ENCODE measurements at places on chromosomes 7 and 10.

GRCh38 chr10:89274928-89275327, 23.4 kb upstream of the LIPA start:
- DNase-seq: no peak

- no peak for DNase-seq
These were observed 70.8 kb downstream of the SGMS1 start for GRCh38 chr10:50552771-50553535.

DNA sequence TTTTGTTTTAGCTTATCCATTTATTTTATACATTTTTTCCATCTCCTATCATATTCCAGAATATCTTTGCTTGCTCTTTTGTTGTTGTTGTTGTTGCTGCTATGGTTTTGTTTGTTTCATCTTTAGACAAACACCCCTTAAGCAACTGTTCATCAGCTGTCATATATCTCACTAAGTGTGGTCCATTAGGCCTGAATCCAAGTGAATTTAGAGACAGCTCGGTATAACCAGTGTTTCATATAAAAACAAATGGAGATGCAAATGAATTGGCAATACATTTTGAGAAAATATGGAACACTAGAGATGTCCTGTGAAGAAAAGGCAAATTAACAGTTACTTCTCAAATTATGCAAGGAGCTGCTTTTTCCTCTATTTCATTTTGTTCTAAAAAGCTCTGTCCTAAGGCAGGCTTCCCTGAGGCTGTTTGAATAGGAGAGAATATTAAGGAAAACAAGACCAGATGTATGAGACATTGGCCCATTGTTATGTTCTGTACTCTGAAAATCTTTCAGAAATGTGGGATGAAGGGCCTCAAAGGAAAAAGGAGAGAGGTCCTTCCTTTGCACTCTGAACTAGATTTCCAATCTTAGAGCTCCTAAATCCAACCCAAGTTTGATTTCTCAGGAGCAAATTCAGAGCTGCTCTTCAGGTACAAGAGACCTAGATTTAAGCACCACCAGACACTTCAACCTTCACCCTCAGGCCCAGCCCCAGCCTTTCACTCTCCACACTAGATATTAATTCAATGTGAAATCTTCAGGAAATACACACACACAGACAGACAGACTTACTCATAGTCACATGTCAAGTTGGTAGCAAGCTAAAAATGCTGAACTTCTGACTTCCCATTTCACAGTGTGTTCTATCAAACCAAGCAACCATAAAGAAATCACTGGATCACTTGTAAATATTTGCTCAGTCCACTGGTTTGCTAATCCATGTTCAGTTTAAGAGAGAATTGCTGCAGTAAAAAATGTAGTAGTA, 5.4 kb downstream of the TFEC start:
- peak; percentile 92 for DNase-seq

GRCh38 chr10:33179067-33179466, 155.4 kb downstream of the NRP1 start:
- no peak for DNase-seq

DNA sequence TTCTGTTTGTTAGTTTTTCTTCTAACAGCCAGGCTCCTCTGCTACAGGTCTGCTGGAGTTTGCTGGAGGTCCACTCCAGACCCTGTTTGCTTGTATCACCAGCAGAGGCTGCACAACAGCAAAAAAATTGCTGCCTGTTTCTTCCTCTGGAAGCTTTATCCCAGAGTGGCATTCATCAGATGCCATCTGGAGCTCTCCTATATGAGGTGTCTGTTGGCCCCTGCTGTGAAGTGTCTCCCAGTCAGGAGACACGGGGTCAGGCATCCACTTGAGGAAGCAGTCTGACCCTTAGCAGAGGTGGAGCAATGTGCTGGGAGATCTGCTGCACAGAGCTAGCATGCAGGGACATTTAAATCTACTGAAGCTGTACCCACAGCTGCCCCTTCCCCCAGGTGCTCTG, 26.7 kb upstream of the CROT start:
- DNase-seq: no peak

- DNase-seq: no peak
These were observed 476.5 kb upstream of the IGFBP3 start for GRCh38 chr7:46397591-46397990.

DNA sequence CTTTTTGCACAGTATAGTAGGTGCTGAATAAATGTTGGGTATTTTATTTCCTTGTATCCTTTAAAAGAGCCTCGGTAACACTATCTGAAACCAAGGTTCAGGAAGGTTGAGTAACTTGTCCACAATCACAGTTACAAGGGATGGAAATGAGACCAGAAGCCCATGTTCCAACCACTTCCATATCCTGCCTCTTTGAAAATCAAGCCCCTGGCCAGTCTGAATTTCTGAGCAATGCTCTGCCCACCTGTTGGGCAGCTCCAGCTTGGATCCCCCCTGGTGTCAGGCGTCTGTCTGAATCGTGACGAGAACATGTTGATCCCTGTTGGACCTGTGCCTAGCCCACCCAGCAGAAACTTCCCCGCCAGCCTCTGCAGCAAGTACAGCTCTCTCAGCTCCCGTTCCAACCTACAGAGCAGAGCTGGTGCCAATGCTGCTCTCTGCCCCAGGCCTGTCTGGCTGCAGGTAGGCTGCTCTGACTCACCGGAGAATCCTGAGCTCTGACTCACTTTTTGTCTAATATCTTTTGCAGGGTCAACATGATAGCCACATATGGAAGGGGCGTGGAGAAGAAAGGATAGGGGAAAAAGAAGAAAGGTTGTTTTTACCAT, 595.5 kb downstream of the INHBA start:
- no peak for DNase-seq

- DNase-seq: peak; percentile 67
These were observed 128.0 kb downstream of the ZMIZ1 start for GRCh38 chr10:79196470-79197461.

- DNase-seq: peak; percentile 49
These were observed 18.3 kb upstream of the ZNF12 start for GRCh38 chr7:6725003-6725402.

DNA sequence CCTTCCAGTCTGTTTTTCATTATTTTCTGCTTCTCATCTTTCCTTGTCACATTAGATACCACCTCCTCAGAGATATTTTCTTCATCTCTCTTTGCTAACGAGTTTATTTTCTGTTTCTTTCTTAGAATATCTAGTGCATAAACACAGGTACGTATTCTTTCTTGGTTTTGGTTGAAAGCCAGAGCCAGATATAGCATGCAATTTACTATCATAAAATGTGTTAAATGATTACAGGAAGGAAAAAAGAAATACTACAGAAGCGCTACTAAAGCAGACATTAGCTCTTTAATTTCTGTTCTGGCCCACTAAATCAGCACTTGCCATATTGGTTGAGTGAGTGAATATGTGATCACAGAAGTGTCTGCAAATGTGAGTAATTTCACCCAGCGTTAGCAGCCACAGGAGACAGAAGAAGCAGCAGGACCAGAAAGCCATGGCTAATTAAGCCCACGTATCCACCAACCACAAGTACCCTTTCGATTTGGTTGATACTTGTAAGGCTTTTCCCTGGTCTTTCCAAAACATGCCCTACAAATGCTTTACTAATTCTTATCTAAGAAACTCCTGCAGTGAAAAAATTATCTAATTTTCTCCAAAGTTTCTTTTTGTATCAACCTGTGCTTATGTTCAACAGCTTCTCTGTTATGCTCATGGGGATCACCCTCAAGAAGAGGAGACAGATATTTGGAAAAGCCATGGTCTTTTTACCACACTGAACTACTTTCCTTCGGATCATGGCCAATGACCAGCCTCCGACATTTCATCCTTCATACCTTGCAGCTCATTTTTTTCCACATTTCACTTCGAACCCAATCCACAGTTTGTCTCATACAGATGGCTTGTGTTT, 23.1 kb upstream of the MACC1 start:
- DNase-seq: no peak

DNA sequence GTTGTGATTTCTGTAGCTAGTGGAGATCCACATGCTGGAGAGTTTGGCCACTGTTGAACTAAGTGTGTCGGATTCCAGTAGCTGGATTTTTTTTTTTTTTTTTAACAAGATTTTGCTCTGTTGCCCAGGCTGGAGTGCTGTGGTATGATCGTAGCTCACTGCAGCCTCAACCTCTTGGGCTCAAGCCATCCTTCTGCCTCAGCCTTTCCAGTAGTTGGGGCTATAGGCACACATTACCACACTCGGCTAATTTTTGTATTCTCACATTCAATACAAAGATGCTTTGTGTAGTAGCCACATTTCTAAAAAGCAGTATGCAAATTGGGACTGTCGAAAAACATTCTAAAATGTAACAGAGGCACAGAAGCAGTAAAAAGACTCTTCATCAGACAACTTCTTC, 63.5 kb downstream of the RABGEF1 start:
- DNase-seq: no peak

- no peak for DNase-seq
These were observed 20.6 kb upstream of the HDAC9 start for GRCh38 chr7:18474944-18475343.

GRCh38 chr7:129774359-129774758, 162.8 kb downstream of the NRF1 start:
- no peak for DNase-seq

GRCh38 chr7:81294897-81295515, 376.2 kb upstream of the SEMA3C start:
- DNase-seq: no peak

DNA sequence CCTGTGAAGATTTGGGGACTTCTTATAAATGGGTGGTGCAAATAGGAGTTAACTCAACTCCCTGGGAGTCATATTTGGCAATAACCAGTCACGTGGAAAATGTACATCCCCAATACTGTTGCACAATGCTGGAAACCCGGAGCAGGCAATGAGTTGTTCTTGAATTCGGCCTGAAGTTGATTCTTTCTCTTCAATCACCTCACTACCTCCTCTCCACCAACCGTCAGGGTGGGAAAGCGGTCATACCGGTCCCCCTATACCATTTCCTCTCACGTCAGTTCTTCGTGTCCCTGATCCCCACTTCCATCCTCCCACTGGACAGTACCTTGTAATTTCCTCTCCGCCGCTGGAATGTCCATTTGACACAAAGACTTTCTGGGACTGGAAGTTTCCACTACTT, 2.8 kb downstream of the GIMAP5 start:
- DNase-seq: peak; percentile 67
